ENCODE measurements at places on chromosomes 7 and 10.

- DNase-seq = peak; percentile 94
Measured at GRCh38 chr7:100887516-100888290, 1.8 kb downstream of the UFSP1 start.

- DNase-seq = no peak
Measured at GRCh38 chr7:34523226-34523918, 134.6 kb upstream of the NPSR1 start.

- DNase-seq = no peak
Measured at GRCh38 chr10:128576943-128577670, 450.9 kb upstream of the MKI67 start.

DNA sequence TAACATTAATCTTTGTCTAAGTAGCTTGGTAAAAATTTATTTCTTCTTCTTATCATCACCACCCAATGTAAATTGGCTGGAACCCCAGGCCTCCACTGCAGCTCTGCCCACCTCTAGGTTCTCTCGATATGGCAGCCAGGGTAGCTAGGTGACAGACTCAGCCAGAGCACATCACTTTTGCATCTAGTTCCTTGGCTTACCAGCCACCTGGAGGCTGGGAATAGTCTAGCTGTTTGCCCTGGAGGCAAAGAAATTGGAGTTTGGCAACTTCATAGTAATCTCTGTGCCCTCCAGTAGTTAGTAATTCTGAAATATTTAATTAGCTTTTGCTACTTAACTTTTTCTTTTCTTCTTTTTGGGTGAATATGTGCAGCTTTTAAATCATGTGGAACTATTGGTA is 9.4 kb downstream of the IFRD1 start:
- DNase-seq = no peak

DNA sequence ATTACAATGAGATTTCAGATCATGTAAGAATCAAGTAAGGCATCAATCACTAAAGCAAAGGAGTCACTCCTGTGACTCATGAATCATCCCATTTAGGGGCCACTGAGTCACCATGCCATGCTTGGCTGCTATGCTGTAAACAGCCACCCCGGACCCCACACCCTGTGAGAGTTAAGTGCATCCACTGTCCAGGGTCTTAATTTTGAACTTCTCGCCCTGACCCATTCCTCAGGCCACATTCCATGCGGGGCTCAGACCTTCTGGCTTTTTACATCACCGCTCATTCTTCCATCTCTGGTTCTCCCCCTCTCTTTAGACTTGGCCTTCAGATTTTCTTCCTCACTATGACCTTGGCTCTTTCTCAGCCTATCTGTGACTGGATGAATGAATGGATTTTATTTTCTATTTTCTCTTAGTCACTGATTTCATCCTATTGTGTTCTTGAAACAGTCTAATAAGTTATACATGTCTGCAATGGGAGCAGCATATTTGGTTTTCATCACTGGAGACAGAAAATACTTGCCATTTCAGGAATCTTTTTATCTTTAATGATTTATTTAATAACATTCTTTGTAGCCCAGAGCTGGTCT is 239.6 kb downstream of the SKIDA1 start:
- no peak for DNase-seq

- no peak for DNase-seq
Measured at GRCh38 chr7:70579397-70580097, 552.4 kb upstream of the GALNT17 start.

DNA sequence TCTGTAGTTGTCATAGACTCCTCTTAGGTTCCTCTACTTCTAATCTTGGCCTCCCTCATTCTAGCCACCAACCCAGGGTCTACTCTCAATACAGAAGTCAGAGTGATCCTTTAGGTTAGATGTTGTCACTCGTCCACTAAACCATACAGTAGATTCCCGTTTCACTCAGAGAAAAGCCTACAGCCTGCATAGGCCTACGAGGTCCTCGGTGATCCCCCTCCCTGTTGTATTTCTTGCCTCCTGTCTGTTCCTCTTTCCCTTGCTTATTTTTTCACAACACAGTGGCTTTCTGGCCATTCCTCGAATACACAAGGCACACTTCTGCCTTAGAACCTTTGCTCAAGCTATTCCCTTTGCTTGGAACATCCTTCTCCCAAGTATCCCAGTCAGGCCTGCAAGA is 183.0 kb upstream of the PRSS1 start:
- peak; percentile 22 for DNase-seq

DNA sequence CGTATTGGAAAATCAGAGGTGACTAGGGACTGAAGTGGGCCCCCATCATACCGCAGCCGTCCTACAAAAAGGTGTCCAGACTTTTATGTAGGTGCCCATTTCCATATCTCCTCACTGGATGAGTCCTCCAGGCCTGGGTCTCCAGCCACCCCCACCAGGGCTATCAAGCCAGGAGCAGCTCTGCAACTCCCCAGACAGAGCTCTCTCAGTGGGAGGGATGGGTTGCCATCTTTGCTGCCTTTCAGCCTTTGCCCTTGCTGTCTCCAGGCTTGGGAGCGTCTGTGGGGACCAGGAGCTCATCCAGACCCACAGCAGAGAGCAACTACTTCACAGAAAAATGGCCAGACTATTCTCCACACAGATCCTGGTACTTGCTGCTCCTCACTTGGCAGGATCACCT is 802.7 kb upstream of the IGFBP3 start:
- no peak for DNase-seq

GRCh38 chr7:4066206-4066605 is 615.9 kb upstream of the FOXK1 start:
- DNase-seq = no peak

Data from hematopoietic multipotent progenitor cell treated with erythropoietin and hydrocortisone succinate and interleukin-3 and kit ligand, for 4 days (in vitro differentiated cells).